Heart right ventricle (tissue), 16 donors: ENCODE measurements at places on chromosomes 2 and 18.

- DNase-seq, result no peak
These were observed 81.1 kb upstream of the ZNF397 start for GRCh38 chr18:35159782-35160181.

DNA sequence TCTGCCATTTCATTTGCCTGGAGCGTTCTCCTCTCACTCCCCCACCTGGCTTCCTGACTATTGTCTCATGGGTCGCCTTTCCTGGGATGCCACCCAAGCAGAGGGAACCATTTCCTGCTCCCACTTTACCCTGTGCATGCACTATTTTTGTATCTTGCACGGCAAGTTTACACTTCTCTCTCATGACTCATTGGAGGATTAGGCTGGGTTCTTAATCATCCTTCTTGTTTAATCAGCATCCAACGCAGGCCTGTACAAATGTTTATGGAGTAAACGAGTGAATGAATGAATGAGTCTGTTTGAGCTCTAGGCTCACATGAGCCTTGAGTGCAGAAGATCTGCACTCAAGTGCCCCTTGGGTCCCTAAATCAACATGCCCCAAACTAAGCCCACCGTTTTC is 3.8 kb upstream of the ARHGAP25 start:
- no peak for DNase-seq

- DNase-seq, result no peak
These were observed 202.3 kb downstream of the KCNH7 start for GRCh38 chr2:162636206-162636728.

DNA sequence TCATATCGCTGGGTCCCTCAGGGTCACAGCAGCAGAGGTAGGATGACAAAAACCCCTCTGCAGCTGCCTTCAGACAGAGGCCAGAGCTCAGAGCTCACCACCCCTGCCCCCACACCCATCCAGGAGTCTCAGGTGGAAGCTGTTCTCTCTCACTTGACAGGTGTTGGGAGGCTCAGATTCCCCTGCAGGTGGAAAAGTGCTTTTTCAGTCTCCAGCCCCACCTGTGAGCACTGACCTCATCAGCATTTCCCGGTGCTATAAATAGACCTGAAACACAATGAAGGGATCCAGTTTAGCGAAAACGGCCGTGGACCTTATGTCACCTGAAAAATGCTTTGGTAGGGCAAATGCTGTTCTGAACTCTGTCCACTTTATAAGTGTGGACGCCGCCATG is 254.9 kb downstream of the NDUFA10 start:
- no peak for DNase-seq

- no peak for DNase-seq
These were observed 25.1 kb upstream of the AAK1 start for GRCh38 chr2:69668598-69668997.

- no peak for DNase-seq
These were observed 91.7 kb upstream of the LRRTM1 start for GRCh38 chr2:80396276-80396675.

GRCh38 chr2:137939026-137939425 is 25.2 kb upstream of the HNMT start:
- DNase-seq, result no peak

- peak; percentile 67 for DNase-seq
These were observed 98.0 kb downstream of the STPG4 start for GRCh38 chr2:47056868-47057686.

DNA sequence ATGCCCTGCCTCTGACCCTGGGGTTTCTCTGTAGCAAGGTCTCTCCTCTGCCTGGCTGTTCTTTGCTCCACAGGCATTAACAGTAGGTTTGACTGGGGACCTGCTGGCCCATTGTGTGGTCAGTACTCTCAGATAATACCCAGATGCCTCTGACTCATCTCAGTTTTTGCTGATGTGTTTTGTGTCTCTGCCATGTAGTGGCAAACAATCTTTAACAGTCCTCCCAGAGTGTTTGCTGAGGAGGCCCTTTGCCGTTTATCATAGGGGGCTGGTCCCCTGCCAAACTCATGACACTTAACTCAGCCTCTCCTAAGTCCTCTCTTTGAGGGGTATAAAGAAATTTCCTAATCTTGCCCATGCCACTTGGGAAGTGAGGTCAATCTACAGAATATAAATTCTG is 793.7 kb upstream of the FANCL start:
- DNase-seq, result no peak

- peak; percentile 9 for DNase-seq
These were observed 111.9 kb downstream of the SETBP1 start for GRCh38 chr18:44792456-44793061.

- no peak for DNase-seq
These were observed 76.6 kb upstream of the ITGA4 start for GRCh38 chr2:181380581-181380980.

DNA sequence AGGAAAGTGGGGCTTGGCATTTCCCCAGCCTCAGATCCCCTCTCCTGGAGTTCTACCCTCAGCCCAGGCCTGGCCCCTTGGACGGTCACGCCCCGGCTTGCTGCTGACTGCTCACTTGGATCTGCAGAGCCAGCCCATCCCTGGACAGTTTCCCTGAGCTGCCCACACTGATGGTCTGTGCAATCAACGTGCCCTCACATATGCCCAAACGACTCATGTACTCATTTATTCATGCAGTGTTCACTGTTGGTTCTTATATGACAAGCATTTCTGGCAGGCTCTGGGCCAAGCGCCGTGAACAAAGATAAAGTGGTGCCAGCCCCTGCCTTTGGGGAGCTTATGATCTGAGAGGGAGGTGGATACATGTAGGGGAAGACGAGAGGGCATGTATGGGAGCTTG is 20.3 kb upstream of the GLI2 start:
- DNase-seq, result no peak

DNA sequence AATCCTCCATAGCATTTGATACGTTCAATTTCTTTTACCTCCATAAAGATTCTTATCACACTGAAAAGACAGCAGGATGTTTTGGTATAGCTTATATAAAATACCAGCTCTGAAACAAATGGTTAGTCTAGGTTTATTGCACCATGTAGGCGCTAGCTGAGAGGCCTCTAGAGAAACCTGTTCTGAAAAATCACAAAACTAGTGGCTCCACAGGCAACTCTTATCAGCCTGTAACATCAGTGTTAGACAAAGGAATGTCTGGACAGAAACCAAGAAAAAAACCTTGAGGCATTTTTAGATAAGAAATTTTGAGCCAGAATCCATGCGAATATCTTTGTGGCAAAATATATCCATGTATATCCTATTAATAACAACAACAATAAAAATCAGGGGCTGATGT is 440.4 kb upstream of the MAP2 start:
- no peak for DNase-seq

GRCh38 chr18:11521853-11522252 is 87.5 kb upstream of the SLC35G4 start:
- no peak for DNase-seq

- no peak for DNase-seq
These were observed 19.9 kb downstream of the TOGARAM2 start for GRCh38 chr2:29000956-29001355.

GRCh38 chr2:1011006-1011405 is 60.4 kb downstream of the SNTG2 start:
- DNase-seq, result no peak

DNA sequence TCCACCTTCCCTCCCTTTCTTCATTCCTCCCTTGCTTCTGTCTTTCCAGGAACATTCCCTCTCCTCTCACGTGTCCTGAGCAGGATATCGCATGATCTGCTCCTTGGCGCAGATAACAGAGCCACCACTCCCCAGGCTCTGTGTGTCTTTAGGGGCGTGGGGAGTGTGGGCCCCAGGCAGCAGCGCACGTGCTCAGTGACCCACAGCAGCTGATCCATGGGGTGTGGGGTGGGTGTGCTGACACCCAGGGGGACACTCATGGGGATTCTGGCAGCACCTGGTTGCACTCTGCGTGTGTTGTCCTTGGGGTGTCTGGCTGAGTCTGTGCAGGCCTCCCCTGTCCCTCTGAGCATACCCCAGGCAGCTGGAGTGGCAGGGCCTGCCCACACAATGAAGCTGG is 9.9 kb upstream of the FOSL2 start:
- DNase-seq, result no peak

- DNase-seq, result no peak
These were observed 80.0 kb downstream of the ETAA1 start for GRCh38 chr2:67476809-67477790.

- DNase-seq, result no peak
These were observed 23.3 kb downstream of the OTOF start for GRCh38 chr2:26454561-26455001.

DNA sequence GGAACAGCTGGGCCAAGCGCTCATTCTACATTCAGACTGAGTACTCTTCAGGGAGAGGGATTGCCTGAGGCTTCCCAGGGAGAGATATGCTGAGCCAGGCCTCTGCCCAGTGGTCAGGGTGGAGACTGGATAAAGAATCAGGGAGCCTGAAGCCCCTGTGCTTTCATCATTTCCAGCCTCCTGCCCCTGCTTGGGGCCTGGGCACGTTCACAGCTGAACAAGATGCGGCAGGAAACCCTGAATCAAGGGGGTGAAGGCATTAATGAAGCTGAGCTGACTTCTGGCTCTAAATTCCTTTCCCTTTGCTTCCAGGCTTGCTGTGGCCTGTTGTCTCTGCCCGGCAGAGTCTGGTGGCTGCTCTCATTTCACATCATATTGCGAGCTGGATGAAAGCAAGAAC is 35.0 kb downstream of the RPL37A start:
- no peak for DNase-seq

DNA sequence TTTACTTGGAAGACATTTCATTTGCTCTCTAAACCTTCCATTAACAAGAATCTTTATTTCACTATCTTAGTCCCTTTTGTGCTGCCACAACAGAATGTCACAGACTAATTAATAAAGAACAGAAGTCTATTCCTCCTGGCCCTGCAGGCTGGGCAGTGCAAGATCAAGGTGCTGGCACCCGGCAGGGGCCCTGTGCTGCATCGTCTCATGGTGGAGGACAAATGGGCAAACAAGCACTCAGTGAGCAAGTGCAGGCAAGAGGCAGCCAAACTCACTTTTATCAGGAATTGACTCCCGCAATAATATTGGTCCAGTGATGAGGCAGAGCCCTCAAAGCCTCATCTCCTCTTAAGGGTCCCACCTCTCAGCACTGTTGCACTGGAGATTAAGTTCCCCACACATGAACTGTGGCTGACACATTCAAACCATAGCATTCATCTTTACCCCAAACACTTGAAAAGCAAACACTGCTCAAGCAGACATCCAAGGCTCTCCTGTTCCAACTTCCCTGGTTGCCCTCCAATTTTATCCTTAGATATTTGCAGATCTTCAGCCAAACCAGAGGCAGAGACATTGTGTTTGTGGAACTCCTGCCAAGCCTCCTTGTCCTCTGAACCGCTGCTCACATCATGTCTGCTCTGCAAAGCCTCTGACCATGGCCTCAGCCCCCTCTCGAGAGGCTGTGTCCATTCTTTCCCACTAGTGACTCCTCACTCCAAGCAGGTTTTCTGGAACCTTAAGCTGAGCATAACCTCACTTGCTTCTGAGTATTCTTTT is 404.4 kb upstream of the SOX11 start:
- DNase-seq, result no peak

GRCh38 chr2:10820562-10820961 is 8.0 kb upstream of the PDIA6 start:
- DNase-seq, result no peak

- DNase-seq, result no peak
These were observed 117.3 kb upstream of the SERPINE2 start for GRCh38 chr2:224156436-224156835.

GRCh38 chr2:156129227-156129626 is 203.3 kb downstream of the NR4A2 start:
- DNase-seq, result no peak

GRCh38 chr2:43133336-43133707 is 93.1 kb downstream of the ZFP36L2 start:
- no peak for DNase-seq

DNA sequence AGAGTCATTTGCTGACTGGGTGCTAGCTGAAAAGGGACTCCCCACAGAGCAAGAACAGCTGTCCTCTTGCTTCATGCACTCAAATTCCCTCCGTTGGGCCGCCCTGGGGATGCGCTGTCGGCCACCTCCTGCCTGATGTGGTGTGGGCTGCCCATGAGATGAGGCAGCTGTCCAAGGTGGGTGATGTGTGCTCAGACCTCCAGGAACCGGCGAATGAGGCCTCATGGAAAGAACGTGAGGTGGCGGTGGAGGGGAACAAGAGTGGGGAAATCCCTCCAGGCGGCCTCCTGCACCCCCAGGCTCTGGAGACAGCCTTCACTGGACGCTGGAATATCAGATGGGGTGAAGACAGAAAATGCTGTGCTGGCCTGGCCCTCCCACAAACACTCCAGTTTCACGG is 79.8 kb downstream of the LONRF2 start:
- no peak for DNase-seq

- peak; percentile 80 for DNase-seq
These were observed 125.1 kb upstream of the HAAO start for GRCh38 chr2:42917425-42917927.

DNA sequence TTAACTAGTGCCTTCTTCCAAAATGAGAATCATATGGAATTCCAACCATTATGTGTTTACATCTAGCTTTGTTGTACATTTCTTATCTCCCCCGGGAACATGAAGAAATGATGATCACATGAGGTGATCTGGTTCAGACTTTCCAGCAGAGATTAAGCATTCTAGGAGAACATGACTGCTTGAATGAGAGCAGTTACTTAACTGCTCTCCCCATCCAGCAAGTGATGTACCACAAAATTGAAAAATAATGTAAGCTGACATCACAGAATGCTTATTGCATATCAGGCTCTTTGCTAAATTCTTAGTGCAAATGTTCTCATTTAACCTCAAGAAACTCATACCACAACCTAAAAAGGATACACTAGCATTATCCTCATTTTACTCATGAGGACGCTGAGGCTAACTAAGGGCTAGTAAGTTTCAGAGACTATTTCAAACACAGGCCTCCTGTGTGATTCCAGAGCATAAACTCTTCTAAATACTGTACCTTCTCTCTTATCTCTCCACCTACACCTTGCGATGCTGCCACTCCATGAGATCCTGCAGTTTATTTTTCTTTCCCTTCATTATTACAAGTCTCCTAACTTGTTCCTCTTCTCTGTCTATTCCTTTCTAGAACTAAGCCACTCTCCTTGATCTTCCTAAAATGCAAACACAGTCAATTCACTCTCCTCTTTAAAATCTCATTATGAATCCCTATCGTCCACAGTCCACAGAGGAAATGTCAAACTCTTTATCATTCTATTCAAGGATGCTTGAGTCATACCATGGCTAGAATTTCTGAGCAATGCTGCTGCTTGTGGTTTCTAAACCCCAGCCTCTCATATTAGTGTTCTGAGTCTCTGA is 1224.8 kb upstream of the ZEB2 start:
- no peak for DNase-seq

DNA sequence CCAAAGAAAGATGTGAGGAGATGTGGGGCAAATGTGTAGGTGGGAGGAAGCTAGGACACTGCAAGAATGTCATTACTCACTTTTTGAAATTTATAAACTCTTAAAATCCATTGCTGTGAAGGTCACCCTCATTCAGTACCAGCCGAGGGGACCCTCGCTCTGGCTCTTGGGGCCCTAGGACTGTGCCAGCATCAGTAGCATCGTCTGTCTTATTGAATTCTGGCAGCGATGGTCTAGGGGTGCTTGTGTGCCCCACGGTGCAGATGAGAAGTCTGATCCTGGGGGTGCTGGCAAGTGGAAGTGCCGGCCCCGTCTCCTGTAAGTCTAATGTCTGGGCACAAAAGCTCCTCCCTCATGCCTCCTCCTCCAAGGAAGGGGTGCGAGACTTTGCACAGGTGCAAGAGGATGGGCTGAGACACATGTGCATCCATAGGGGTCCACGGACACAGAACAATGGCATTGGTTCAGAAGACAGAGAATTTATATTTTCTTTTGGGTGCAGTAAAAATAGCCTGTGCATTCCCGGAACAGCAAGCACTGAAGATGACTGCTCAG is 266.7 kb upstream of the HDAC4 start:
- no peak for DNase-seq

- DNase-seq, result no peak
These were observed 109.4 kb upstream of the FANCL start for GRCh38 chr2:58350484-58350883.

GRCh38 chr2:218981881-218982585 is 3.0 kb downstream of the FEV start:
- no peak for DNase-seq
